Activated T-cell treated with anti-CD3 and anti-CD28 coated beads, Interleukin-2, amount 50 U/mL, for 4 hours (primary cell): ENCODE measurements at places on chromosomes 11 and 22. TPM values are rescaled to one million over a fixed set of nuclear protein-coding genes. Genes with fewer than 3 reads are reported as not detected.

OR10A2 gene
- not detected for total RNA-seq

OR10A6 gene
- total RNA-seq = not detected

DNA sequence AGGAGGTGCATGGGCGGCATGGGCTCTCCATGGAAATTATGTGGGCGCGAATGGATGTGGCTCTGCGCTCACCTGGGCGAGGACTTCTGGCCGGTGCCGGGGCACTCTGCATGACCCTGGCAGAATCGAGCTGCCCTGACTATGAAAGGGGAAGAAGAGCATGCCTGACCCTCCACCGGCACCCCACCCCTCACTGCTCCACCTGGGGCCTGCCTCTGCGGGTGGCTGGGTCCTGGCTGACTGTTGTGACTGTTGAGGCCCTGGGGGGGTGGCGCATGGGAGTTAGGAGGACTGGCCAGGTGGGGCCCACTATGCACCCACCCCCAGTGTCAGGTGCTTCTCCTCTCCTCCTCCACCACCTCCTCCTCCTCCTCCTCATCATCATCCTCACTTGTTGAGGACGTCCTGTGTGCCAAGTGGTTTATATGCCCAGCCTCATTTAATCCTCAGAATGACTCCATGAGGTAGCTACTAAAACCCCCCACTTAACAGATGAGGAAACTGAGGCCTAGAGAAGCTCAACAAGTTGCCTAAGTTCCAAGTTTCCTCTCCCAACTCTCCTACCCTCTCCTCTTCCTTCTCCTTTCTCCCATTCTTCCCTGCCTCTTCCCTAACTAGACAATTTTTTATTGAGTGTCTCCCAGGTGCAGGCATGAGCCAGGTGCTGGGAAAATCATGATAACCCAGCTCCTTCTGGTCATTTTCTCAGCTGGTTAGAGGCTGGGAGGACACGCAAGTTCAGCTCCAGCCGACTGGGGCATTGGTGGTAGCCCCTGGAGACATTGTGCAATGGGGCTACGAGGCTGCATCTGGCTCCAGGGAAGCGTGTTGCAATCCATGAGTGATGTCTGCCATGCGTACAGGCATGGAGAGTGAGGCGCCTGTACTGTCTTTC is 2.3 kb downstream of the MYEOV start:
- no peak for DNase-seq

GRCh38 chr11:70381350-70381749 is 17.0 kb upstream of the CTTN start:
- DNase-seq = no peak

GRCh38 chr11:61593151-61593550 is 12.3 kb upstream of the SYT7 start:
- DNase-seq = no peak

GRK3 gene
- total RNA-seq = 5.2 TPM

DNA sequence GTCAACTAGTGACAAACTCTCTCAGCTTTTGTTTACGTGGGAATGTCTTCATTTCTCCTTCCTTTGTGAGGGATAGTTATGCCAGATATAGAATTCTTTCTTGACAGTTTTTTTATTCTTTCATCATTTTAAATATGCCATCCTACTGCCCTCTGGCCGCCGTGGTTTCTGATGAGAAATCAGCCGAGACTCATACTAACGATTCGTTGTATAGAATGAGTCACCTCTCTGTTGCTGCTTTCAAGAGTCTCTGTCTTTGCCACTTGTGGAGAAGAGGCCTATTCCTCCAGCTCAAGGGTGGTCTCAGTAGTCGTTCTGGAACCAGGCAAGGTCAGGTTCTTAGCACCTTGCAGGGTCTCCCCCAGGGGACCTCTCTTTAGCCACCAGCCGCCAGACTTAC is 8.0 kb downstream of the MYO7A start:
- no peak for DNase-seq

KCNA4 gene
- not detected for total RNA-seq

- no peak for DNase-seq
Measured at GRCh38 chr11:116715383-116715782, 57.4 kb downstream of the BUD13 start.

HSPB2 gene
- total RNA-seq = not detected

SERPING1 gene
- total RNA-seq = 2.1 TPM

GRCh38 chr11:1760351-1761109 is 3.2 kb downstream of the CTSD start:
- no peak for DNase-seq

DNA sequence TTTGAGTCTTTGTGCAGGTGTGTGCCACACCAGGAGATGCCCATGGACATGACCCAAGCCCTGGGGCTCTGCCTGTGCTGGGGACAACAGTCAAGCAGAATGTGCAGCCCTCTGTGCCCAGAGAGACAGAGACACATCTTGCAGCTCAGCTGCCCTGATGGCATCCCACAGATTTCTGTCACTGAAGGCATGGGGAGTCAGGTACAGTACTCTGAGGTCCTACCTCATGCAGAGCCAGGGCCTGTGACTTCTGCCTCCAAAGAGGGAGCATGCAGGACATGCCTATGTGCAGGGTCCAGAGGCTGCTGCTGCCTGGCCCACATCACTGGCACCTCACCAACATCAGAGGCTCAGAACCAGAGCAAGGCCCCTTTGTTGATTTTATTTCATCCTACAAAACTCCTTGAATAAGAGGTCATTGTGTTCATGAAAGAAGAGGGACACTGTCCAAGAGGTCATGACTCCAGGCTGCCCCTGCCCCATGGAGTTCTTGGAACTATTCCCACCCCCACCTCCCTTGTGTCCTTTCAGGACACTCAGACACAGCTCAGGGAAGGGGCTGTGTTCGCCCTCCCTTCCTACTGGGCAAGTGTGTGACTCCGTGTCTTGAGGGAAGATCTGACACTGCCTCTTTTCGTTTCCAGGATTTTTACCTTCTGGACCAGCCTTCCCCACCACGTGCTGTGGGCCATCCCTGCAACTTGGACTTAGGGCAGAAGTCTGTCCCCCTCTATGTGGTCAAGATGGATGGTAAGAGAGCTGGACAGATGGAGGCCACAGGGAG is 62.3 kb downstream of the BTG4 start:
- DNase-seq = no peak
